Heart left ventricle (tissue), 16 donors: ENCODE measurements at places on chromosomes 2 and 18.

GRCh38 chr2:150587547-150588505, 100.4 kb upstream of the RND3 start:
- H3K36me3 ChIP-seq, result no peaks in the 10 kb centered on the region
- H3K4me3 ChIP-seq, result no peak overlapping the region
- H3K4me1 ChIP-seq, result no peaks in the 10 kb centered on the region
- no peak overlapping the region for H3K27ac ChIP-seq
- H3K27me3 ChIP-seq, result no peaks in the 10 kb centered on the region
- no peak for DNase-seq

GRCh38 chr2:119744335-119744939, 15.3 kb upstream of the PTPN4 start:
- no peak overlapping the region for H3K27ac ChIP-seq
- DNase-seq, result no peak
- H3K4me3 ChIP-seq, result no peak overlapping the region
- no peaks in the 10 kb centered on the region for H3K4me1 ChIP-seq
- no peaks in the 10 kb centered on the region for H3K27me3 ChIP-seq

GRCh38 chr2:95353055-95353575, 49.4 kb upstream of the FAHD2A start:
- no peaks in the 10 kb centered on the region for H3K4me1 ChIP-seq
- H3K27ac ChIP-seq, result no peak overlapping the region
- DNase-seq, result no peak
- H3K4me3 ChIP-seq, result no peak overlapping the region

DNA sequence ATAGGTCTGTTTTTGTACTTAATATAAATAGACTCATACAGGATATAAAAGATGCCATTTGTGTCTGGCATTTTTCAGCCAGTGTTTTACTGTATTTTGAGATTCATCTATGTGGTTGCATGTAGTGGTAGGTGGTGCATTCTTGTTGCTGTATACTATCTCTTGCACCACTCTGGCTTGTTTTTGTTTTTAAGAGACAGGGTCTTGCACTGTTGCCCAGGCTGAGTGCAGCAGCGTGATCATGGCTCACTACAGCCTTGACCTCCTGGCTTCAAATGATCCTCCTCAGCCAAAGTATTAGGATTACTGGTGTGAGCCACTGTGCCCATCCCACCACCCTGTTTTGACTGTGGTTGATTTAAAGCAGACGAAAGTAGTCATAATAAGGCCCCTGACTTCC, 12.6 kb downstream of the HK2 start:
- no peak overlapping the region for H3K27ac ChIP-seq
- DNase-seq, result no peak
- H3K36me3 ChIP-seq, result no peaks in the 10 kb centered on the region
- H3K4me3 ChIP-seq, result no peak overlapping the region
- peaks cover 9% of the 10 kb centered on the region for H3K4me1 ChIP-seq

DNA sequence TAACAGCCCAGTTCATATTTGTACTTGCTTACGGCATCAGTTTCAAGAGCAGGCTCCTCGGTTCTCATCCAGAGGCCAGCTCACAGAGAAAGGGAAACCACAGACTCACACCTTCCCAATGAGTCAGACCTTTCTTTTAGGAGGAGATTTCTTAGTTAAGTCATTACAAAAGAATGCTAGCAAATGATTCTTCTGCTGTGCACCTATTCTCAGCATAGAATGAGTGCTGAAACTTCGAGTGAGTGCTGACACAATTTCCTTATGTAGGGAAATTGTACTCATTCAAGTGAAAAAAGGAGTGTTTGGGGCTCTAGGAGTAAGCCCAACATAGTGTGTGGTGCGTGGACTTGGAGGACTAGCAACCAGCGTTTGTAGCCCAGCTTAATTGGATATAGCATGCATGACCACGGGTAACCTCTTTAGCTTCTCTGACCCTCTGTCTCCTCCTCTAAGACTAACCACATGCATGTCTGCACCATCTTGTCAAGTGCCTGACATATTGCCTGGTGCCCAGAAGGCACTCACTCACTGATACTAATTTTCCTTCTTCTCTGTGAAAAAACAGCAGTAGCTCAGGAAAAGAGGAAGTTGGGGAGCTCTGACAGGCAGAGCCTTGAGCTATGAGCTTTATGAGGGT, 87.0 kb downstream of the ALPK2 start:
- DNase-seq, result no peak
- H3K4me3 ChIP-seq, result no peak overlapping the region
- H3K4me1 ChIP-seq, result peaks cover 16% of the 10 kb centered on the region
- no peaks in the 10 kb centered on the region for H3K36me3 ChIP-seq

DNA sequence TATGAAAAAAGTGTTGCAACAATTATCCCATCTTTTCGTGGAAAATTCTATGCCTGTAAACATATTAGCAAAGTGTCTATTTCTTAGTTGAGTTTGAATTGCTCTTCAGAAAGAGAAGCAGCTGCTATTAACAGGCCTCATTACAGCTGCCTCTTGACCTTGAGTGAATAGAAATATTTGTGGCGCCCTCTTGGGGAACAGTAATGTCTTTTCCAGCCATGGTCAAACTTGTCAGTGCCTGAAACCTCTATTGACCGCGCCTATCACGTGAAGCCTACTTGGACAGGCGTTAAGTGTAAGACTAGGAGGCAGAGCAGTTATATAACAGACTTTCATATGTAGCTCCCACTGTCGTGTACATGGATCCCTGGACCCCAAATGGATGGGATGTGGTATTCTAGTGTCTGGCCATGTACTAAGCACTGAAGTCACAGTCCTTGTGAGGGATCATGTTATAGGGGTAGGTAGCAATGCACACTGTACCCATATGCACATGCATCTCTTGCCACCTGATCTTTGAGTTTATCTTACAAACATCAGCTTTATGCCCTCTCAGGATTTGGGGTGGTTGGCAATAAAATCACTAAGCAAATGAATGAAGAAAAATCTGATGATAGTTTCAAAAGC, 245.0 kb downstream of the PTGR3 start:
- no peaks in the 10 kb centered on the region for H3K36me3 ChIP-seq
- H3K4me3 ChIP-seq, result no peak overlapping the region
- peaks cover 9% of the 10 kb centered on the region for H3K4me1 ChIP-seq
- peak; percentile 55 for DNase-seq
- H3K27me3 ChIP-seq, result no peaks in the 10 kb centered on the region

GRCh38 chr2:33238111-33238510, 238.3 kb upstream of the RASGRP3 start:
- no peaks in the 10 kb centered on the region for H3K27me3 ChIP-seq
- no peaks in the 10 kb centered on the region for H3K4me1 ChIP-seq
- no peaks in the 10 kb centered on the region for H3K36me3 ChIP-seq
- H3K4me3 ChIP-seq, result no peak overlapping the region
- H3K27ac ChIP-seq, result no peak overlapping the region
- no peak for DNase-seq

DNA sequence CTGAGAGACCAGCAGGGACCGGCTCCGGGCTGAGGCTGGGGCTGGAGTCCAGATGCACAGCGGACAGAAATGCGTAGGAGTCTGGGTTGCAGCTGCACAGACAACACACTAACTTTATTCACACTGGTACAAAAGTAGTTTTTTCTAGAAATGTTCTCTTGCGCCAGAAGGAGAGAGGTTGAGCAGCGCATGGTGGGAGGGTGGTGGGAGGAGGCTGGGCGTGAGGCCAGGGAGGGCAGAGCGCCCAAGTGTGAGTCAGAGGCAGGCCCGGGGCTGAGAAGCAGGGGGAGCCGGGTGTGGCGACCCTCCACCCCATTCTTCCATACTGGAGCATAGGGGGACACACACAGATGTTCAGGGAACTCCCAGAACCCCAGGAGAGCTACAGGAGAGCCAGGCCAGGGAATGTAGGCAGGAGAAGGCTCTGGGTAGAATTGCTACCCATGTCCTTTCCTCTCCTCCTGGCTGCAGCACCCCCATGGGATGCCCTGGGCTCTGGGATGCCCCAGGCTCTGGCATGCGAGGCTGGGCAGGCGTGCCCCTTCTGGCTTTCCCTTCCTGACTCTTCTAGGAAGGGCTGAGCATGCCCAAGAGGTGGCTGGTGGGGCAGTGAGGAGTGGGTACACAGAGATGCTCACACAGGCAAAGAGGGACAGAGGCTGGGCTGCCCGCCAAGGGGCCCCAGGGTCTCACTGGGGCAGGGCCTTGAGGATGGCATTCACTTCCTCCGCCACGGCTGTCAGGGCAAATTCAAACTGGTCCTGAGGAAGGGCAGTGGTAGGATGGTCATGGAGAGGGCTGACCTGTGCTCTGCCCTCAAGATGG, 10.6 kb downstream of the DNAJB2 start:
- peak; percentile 76 for DNase-seq
- H3K4me1 ChIP-seq, result peaks cover 18% of the 10 kb centered on the region
- H3K27ac ChIP-seq, result peak overlapping the region; percentile 74
- no peak overlapping the region for H3K4me3 ChIP-seq
- no peaks in the 10 kb centered on the region for H3K36me3 ChIP-seq

DNA sequence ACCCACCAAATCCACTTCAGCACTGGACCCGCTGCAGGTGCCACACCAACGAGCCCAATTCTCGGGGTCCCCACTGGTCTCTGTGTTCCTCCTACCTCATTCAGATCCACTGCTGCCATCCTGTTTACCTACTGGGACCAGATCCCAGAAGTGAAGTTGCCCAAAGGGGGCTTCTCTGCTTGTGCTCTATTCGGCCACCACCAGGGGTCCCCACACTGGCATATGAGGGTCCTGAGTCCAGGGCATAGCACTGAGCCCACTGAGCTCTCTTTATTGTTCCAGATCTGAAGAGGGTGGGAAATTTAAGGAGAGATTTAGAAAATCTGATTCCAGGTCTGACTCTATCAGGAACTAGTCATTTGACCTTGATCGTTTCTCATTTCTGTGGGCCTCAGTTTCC, 2.4 kb downstream of the GPR45 start:
- no peak overlapping the region for H3K4me3 ChIP-seq
- DNase-seq, result no peak
- no peaks in the 10 kb centered on the region for H3K36me3 ChIP-seq
- H3K27me3 ChIP-seq, result no peaks in the 10 kb centered on the region
- no peaks in the 10 kb centered on the region for H3K4me1 ChIP-seq
- H3K27ac ChIP-seq, result no peak overlapping the region

- H3K27ac ChIP-seq, result peak overlapping the region; percentile 78
- no peaks in the 10 kb centered on the region for H3K27me3 ChIP-seq
- H3K4me1 ChIP-seq, result no peaks in the 10 kb centered on the region
- no peaks in the 10 kb centered on the region for H3K36me3 ChIP-seq
- no peak for DNase-seq
- H3K4me3 ChIP-seq, result peak overlapping the region; percentile 75
Measured at GRCh38 chr2:66436581-66437001, 1.7 kb downstream of the MEIS1 start.

- H3K4me3 ChIP-seq, result no peak overlapping the region
- H3K27me3 ChIP-seq, result no peaks in the 10 kb centered on the region
- DNase-seq, result no peak
- H3K4me1 ChIP-seq, result no peaks in the 10 kb centered on the region
Measured at GRCh38 chr2:31380243-31380642, 34.3 kb downstream of the XDH start.

- no peak overlapping the region for H3K4me3 ChIP-seq
- H3K4me1 ChIP-seq, result no peaks in the 10 kb centered on the region
- H3K27me3 ChIP-seq, result no peaks in the 10 kb centered on the region
Measured at GRCh38 chr2:9337901-9338300, 85.4 kb downstream of the ITGB1BP1 start.

- DNase-seq, result no peak
- no peak overlapping the region for H3K27ac ChIP-seq
- no peaks in the 10 kb centered on the region for H3K36me3 ChIP-seq
Measured at GRCh38 chr2:231398585-231398984, 3.1 kb downstream of the B3GNT7 start.

DNA sequence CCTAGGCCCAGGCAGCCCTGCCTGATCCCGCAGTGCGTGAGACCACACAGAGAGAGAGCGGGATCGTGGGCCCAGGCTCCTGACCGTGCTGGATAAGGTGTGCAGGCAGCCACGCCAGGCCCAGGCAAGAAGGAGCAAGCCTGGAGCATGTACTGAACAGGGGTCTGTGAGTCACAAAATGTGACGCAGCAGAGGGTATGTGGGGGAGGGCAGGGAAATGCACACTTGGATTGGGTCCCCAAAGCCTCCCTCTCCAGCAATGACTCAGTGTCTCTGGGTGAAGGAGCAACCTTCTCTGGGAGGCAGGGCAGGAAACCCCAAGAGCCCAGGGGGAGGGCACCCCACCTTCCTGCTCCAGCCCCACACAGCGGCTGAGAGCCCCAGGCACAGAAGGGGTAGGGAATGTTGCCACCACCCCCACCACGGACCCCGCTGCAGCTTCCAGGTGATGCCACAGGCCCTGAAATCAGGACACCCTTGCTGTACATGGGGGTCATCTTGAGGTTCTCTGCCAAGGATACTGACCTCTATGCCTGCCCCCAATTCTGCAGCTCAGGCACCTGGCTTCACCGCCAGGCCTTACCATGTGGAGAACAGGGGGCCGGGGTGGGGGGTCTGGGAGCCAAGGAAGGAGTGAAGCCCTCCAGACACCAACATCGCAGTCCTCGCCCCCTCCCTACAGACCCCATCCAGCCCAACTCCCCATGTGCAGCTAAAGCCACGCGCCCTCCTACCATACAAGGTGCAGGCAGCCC, 1.3 kb upstream of the GPC1 start:
- DNase-seq, result no peak

GRCh38 chr2:190357600-190357999, 14.2 kb downstream of the INPP1 start:
- H3K4me1 ChIP-seq, result peaks cover 16% of the 10 kb centered on the region
- H3K4me3 ChIP-seq, result no peak overlapping the region
- H3K27ac ChIP-seq, result no peak overlapping the region
- H3K27me3 ChIP-seq, result no peaks in the 10 kb centered on the region
- DNase-seq, result no peak
- H3K36me3 ChIP-seq, result peaks cover 13% of the 10 kb centered on the region

- peaks cover 100% of the 10 kb centered on the region for H3K36me3 ChIP-seq
- no peak overlapping the region for H3K4me3 ChIP-seq
- no peak for DNase-seq
- H3K27me3 ChIP-seq, result no peaks in the 10 kb centered on the region
- peak overlapping the region; percentile 65 for H3K27ac ChIP-seq
Measured at GRCh38 chr2:218229851-218230250, 12.9 kb downstream of the ARPC2 start.

DNA sequence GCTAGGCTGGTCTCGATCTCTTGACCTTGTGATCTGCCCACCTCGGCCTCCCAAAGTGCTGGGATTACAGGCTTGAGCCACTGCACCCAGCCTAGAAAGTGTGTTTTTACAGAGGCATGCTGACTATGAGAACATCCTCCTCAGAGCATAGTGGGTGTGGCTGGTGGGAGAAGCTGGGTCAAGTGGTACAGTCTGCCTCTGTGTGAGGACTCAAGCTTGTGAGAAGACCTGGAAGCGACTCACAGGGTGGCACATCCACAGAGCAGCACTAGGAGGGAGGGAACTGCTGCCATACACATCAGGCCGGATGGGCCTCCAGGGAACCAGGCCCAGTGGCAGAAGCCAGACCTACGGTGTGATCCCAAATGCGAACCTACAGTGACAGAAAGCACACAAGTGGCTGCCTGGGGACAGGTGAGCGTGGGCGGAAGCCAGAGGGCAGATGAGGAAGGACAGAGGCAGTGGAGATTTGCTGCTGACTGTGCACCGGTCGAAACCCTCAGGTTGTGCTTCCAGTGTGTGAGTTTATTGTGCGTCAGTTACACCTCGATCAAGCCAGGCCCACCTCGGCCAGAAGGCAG, 8.9 kb downstream of the ARHGEF4 start:
- no peaks in the 10 kb centered on the region for H3K36me3 ChIP-seq
- no peak overlapping the region for H3K27ac ChIP-seq
- H3K27me3 ChIP-seq, result peaks cover 4% of the 10 kb centered on the region
- no peak overlapping the region for H3K4me3 ChIP-seq
- no peaks in the 10 kb centered on the region for H3K4me1 ChIP-seq
